ENCODE measurements at places on chromosomes 5 and 9.
A peak's percentile ranks its signal among the peaks of the same experiment; 100 is the strongest.

- H3K27me3 ChIP-seq = peaks cover 42% of the 10 kb centered on the region
- no peak overlapping the region for H3K4me3 ChIP-seq
- H3K4me1 ChIP-seq = no peaks in the 10 kb centered on the region
- no peaks in the 10 kb centered on the region for H3K36me3 ChIP-seq
Observed at GRCh38 chr5:116566251-116566650, 8.4 kb downstream of the SEMA6A start.

DNA sequence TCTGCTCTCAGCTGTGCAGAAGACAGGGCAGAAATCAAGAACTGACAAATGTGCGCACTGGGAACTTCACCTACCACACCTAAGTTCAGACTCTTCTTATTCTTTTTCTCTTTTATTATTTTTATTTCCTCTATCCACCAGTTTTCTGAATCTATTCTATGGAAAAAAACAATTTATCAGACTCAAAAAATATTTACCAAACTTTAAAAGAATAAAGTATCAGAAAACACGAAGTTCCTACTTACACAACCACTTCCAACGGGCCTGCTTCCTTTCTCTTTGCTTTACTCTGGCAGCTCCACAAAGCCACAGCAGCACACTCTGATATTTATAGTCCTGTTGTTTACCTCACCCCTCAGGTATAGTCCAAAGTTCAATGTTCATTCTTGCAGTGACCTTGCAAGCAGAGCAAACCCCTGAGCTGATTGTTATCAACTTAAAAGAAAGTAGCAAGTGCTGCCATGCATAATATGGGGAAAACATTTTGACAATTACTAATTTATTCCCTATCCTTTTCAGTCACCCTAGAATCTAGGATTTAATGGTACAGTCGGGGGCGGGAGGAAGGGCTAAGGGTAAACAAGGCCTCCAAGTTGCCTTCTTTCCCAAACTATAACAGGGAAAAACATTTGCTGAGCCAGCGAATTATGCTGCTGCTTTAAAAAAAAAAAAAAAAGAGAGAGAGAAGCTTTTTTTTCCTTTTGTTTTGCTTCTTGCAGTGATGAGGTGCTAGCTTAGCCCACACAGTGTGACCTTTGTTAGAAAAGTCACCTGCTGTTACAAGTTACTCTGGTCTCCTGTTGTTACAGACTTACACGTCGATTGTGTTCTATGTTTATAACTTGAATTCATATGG lies at the start of gene SELENOP:
Gene SELENOP (minus strand): TSS at position 302 of the 856 bp plus-strand sequence. CDS start 3,539 bp downstream, outside the sequence.
- no peaks in the 10 kb centered on the region for H3K27me3 ChIP-seq
- no peaks in the 10 kb centered on the region for H3K36me3 ChIP-seq
- H3K4me3 ChIP-seq = no peak within 1 kb of the TSS
- no peaks in the 10 kb centered on the region for H3K4me1 ChIP-seq
- no peak within 1 kb of the TSS for H3K27ac ChIP-seq

GRCh38 chr9:93942161-93942560 lies 13.0 kb downstream of the BARX1 start:
- H3K4me3 ChIP-seq = no peak overlapping the region
- no peaks in the 10 kb centered on the region for H3K36me3 ChIP-seq
- H3K27me3 ChIP-seq = peaks cover 63% of the 10 kb centered on the region
- H3K4me1 ChIP-seq = peaks cover 6% of the 10 kb centered on the region

DNA sequence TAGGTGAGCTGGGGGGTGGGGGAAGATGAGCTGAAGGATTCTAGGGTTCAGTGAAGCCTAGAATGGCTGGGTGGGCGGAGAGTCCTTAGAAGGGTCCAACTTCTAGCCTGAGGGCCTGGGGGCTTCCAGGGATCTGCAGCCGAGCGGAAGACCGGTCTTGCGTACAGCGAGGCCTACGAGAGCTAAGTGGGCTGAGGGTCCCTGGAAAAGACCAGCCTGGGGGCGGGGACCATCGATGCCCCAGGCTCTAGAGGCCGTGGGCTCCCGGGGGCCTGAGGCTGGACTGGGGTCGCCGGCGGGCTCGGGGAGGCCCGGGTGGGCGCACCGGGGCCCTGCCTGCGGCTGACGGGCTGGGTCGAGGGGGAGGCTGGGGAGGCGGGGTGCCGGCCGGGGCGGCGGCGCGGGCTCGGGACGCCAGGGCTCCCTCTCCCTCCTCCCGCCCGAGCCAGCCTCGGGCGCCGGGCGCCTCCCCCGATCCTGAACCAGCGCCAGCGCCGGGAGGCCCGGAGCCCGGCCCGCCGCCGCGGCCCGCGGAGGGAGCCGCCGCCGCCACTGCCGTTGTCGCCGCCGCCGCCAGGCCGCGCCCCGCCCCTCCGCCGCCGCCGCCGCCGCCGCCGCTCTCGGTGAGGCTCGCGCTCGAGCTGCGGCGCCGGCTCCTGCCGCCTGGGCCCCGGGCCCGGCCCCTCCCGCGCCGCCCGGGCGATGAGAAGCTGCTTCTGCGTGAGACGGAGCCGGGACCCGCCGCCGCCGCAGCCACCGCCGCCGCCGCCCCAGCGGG lies at the start of gene MVB12B:
Gene MVB12B (plus strand): TSS at position 602 of the 778 bp plus-strand sequence. CDS start 101 bp downstream, at position 703.
- peak within 1 kb of the TSS; percentile 90 for H3K27ac ChIP-seq
- peaks cover 49% of the 10 kb centered on the region for H3K4me1 ChIP-seq
- H3K4me3 ChIP-seq = peak within 1 kb of the TSS; percentile 86
- peaks cover 25% of the 10 kb centered on the region for H3K36me3 ChIP-seq

DNA sequence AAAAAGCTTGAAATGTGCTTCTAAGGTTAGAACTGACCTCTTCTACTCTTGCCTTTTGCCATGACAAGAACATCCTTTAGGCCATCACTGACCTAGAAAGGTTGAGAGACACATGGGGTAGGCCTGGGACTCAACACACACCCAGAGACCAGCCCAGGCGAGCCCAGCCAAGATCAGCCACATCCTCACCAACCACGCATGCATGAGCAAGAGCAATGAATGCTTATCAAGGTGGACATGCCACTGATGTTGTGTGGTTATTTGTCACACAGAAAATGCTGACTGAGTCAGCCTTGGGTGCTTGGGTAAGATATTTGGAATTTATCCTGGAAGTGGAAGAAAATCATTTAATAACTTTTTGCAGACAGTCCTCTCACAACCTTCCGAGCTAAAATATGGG lies 39.4 kb downstream of the SMIM23 start:
- no peaks in the 10 kb centered on the region for H3K27me3 ChIP-seq
- no peaks in the 10 kb centered on the region for H3K4me1 ChIP-seq
- H3K36me3 ChIP-seq = no peaks in the 10 kb centered on the region
- no peak for DNase-seq
- no peak overlapping the region for H3K27ac ChIP-seq
- H3K4me3 ChIP-seq = no peak overlapping the region

- no peak overlapping the region for H3K27ac ChIP-seq
- no peak overlapping the region for H3K4me3 ChIP-seq
- H3K4me1 ChIP-seq = no peaks in the 10 kb centered on the region
- H3K27me3 ChIP-seq = no peaks in the 10 kb centered on the region
Observed at GRCh38 chr5:104412649-104413240, 850.2 kb upstream of the NUDT12 start.

GRCh38 chr9:137228506-137228967 lies 1.2 kb downstream of the RNF224 start:
- H3K27ac ChIP-seq = no peak overlapping the region
- no peak for DNase-seq
- H3K4me1 ChIP-seq = peaks cover 14% of the 10 kb centered on the region
- no peaks in the 10 kb centered on the region for H3K36me3 ChIP-seq

GRCh38 chr5:75522025-75522424 lies 10.3 kb downstream of the POLK start:
- H3K4me3 ChIP-seq = no peak overlapping the region
- H3K27ac ChIP-seq = no peak overlapping the region
- DNase-seq = no peak
- peaks cover 57% of the 10 kb centered on the region for H3K36me3 ChIP-seq

DNA sequence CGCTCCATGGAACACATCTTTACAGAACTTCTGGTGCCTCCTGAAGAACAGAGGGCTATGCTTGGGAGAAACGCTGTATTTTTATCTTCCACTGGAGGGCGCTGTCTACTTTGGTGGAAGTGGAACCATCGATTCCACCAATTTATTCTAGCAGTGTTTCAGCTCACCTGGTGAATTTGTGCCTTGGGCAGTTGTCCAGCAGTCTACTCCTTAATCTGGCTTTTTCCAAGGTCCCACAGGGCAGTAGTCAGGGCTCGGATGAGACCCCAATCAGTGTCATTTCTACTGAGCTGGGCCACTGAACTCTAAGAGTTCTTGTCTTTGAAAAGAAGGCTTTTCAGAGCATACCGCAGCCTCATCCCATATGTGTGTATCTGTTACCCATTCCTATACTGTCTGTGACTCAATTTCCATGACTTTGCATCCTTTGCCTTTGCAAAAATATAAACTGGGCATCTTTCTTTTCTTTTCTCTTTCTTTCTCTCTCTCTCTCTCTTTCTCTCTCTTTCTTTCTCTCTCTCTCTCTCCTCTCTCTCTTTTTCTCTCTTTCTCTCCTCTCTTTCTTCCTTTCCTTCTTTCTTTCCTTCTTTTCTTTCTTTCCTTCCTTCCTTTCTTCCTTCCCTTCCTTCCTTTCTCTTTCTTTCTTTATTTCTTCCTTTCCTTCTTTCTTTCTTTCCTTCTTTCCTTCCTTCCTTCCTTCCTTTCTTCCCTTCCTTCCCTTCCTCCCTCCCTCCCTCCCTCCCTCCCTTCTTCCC lies 138.4 kb upstream of the ZNF618 start:
- H3K27ac ChIP-seq = no peak overlapping the region
- no peak overlapping the region for H3K4me3 ChIP-seq
- H3K27me3 ChIP-seq = no peaks in the 10 kb centered on the region
- H3K36me3 ChIP-seq = no peaks in the 10 kb centered on the region
- DNase-seq = peak; percentile 53

- peaks cover 10% of the 10 kb centered on the region for H3K27me3 ChIP-seq
- H3K36me3 ChIP-seq = no peaks in the 10 kb centered on the region
- H3K4me3 ChIP-seq = no peak overlapping the region
- H3K27ac ChIP-seq = no peak overlapping the region
- no peak for DNase-seq
- H3K4me1 ChIP-seq = peaks cover 34% of the 10 kb centered on the region
Observed at GRCh38 chr9:19922476-19923118, 133.8 kb upstream of the SLC24A2 start.

DNA sequence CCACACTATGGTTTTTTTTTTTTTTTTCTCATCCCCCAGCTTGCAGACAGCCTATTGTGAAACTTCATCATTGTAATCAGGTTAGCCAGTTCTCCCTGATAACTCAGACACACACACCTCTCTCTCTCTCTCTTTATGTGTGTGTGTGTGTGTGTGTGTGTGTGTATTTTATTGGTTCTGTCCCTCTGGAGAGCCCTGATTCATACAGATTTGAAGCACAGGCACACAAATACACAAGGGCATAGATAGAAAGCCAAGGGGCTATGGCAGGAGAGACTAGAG lies 20.6 kb upstream of the VCAN start:
- DNase-seq = no peak
- no peaks in the 10 kb centered on the region for H3K4me1 ChIP-seq
- H3K4me3 ChIP-seq = no peak overlapping the region
- no peak overlapping the region for H3K27ac ChIP-seq
- peaks cover 6% of the 10 kb centered on the region for H3K27me3 ChIP-seq
- peaks cover 2% of the 10 kb centered on the region for H3K36me3 ChIP-seq

- H3K36me3 ChIP-seq = no peaks in the 10 kb centered on the region
- H3K27ac ChIP-seq = no peak overlapping the region
- H3K4me1 ChIP-seq = no peaks in the 10 kb centered on the region
- no peaks in the 10 kb centered on the region for H3K27me3 ChIP-seq
- no peak for DNase-seq
Observed at GRCh38 chr5:145393426-145393825, 441.7 kb downstream of the PRELID2 start.

DNA sequence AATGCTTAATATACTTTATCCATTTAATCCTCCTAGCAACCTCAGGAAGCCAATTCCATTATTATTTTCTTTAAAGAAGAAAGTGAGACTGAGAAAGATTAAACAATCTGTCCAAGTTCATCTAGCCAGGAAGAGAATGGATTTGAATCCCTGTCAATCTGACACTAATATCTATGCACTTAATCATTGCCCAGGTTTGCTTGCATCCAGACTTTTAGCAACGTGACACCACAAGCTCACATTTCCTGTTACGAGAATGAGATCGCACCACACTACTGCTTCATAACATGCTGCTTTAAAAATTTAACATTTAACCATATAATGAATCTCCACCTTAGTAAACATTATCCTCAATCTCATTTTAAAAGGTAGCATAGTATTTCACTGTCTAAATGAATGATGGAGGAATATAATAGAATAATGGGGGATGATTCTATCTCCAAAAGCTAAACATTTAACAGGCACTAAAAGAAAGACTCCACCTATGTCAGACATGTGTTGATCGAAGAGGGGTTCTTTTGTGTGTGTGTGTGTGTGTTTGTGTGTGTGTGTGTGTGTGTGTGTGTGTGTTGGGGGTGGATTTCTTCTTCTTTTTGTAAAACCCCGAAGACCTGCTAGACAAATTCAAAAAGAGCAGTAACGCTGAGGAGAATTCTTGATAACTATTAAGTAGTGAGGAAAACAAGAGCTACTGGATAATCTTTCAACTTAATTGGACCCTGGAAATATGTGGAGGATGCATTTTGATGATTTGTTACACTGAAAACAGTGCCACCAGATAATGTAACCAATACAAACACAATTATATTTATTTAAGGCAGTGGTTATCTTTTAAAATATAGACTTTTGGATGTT lies 138.7 kb upstream of the NR3C1 start:
- H3K4me3 ChIP-seq = no peak overlapping the region
- no peak overlapping the region for H3K27ac ChIP-seq

DNA sequence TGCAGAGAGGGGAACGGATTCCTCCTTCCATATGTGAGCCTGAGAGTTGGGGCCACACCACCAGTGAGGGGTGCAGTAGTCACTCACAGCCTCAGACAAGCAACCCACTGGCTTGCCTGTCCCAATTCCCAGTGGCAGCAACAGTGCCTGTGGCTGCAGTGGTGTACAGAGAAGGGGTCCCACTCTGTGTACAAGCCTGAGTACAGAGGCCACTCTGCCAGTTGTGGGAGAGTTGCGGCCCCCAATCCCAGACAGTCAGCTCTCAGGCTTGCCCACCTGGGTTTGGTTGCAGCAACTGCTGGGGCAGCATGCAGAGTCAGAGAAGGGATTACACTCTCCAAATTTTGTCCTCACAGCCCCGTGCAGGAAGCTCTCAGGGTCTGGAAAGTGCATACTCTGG lies 133.2 kb upstream of the RFX3 start:
- DNase-seq = no peak
- no peak overlapping the region for H3K27ac ChIP-seq
- no peak overlapping the region for H3K4me3 ChIP-seq

DNA sequence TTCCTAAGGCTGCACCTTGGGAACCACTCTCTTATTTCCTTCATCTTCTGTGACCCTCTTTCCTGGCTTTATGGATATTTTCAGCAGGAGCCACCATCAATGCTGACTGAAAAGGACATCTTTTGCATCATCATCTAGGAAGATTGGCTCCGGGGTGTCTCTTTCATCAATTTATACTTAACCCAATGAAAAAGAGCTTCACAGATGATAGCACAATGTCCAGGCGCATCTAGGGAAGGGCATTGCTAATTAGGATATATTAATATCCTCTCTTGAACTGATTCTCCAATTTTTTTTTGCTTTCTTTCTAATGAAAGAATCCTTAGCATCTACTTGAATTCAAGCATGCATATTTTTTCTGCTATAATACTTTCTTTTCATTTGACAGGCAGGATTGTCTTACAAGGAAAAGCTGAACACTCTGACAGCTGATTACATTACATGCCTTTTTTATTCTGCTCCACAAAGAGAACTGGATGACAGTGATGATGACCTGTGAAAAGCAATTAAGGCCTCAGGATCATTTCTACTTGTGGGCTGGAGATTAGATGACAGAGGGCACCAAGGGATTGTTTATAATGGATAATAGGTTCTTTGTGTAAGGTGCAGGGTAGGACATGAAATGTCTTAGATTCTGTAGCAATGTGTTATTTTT lies 60.2 kb downstream of the PCSK1 start:
- H3K4me1 ChIP-seq = peaks cover 11% of the 10 kb centered on the region
- peaks cover 47% of the 10 kb centered on the region for H3K27me3 ChIP-seq
- no peak overlapping the region for H3K27ac ChIP-seq
- H3K4me3 ChIP-seq = no peak overlapping the region
- no peak for DNase-seq
- H3K36me3 ChIP-seq = no peaks in the 10 kb centered on the region
